ENCODE measurements at places on chromosomes 2 and 18. TPM values are rescaled to one million over a fixed set of nuclear protein-coding genes. Genes with fewer than 3 reads are reported as not detected.

SPP2 gene
- total RNA-seq, result not detected

GRCh38 chr2:203361922-203362321, 33.7 kb downstream of the ABI2 start:
- DNase-seq, result no peak

DNA sequence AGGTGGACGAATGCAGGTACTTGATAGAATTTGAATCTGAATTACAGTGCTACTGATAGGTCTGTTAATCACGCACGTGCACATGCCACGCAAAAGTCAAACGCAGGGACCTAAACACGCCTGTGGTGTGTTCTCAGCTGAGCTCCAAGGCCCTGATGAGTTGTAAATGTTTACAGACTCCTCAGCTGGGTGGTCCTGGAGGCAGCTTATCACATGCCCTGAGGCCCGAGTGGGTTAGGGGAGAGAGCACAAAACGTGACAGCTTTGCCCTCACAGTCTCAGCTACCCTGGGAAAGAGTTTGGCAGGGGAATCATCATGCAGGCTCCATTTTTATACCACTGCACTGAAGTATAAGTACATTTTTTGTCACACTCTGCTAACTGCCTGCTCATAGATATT, 68.3 kb upstream of the FAM110C start:
- DNase-seq, result no peak

ITPRIPL1 gene
- 1.4 TPM for total RNA-seq

DNA sequence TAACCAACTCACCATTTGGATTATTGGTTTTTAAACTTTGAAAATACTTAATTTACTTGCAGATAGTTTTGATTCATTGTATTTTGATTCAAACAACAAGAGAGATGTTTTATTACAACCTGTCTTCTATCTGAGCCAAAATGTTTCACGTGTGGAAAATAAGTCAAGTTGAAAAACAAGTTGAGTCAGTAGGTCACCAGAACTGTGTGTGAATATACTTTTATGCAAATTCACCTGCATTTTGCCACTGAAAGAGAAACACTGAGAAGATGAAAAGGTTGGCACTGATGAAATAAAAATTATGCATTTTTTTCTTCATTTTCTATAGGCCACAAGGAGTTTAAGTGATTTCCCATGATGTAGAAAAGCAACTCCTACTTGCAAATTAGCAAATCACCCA, 68.3 kb downstream of the ICOS start:
- DNase-seq, result no peak

DNA sequence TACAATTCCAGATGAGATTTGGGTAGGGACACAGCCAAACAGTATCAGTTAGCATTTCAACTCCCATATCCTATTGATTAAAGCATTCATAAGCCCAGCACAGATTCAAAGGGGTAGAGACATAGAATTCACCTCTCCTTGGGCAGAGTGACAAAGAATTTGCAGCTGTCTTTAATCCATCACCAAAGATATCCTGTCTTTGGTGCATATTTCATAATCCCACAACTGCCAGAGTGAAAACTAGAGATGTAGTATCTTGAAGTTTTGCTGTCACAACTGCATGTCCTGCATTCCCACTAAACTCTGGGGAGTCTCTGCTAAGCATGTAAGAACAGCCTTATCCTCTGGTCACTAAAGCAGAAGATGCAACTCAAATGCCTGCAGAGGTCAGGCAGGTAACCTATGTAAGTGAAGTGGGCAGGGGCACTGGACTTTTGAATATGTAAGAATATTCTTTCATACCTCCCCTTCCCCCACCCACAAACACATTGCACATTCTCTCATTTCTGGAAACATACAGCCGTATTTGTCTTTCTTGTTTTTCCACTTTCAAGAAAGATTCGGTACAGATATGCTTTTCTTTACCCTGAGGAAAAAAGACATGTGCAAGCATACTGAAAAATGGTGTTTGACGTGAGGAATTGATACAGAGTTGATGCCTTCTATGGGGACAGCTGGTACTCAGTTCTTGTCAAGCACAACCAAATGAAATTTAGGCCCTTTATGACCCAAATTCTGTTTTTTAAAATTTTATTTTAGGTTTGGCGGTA, 283.1 kb downstream of the SP3 start:
- DNase-seq, result no peak

DNA sequence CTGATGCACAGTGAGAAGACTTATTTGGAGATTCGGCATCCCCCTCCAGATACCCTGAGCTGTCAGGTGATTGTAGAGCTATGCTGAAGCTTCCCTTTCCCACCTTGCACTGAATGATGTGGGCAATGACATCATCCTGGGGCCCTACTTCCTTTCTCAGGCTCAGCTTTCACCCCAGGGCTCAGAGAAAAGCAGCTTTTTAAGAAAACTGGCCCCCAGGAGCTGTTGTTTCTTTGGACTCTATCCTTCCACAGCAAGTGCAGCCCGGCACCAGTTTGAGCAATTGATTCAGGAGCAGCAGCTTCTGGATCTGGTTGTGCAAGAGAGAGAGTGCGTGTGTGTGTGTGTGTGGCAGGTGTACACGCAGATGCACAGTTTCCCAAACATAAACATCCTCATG, 251.3 kb downstream of the ANAPC1 start:
- no peak for DNase-seq

- DNase-seq, result no peak
Observed at GRCh38 chr18:35466815-35467623, 30.7 kb downstream of the INO80C start.

- peak; percentile 82 for DNase-seq
Observed at GRCh38 chr18:49645841-49646351, 84.0 kb downstream of the LIPG start.

CDK15 gene
- 0.35 TPM for total RNA-seq
